ENCODE measurements at places on chromosomes 12 and 14.

- DNase-seq: no peak
Measured at GRCh38 chr12:457676-458075, 2.1 kb upstream of the B4GALNT3 start.

GRCh38 chr12:72578327-72578726, 306.2 kb downstream of the TRHDE start:
- no peak for DNase-seq

DNA sequence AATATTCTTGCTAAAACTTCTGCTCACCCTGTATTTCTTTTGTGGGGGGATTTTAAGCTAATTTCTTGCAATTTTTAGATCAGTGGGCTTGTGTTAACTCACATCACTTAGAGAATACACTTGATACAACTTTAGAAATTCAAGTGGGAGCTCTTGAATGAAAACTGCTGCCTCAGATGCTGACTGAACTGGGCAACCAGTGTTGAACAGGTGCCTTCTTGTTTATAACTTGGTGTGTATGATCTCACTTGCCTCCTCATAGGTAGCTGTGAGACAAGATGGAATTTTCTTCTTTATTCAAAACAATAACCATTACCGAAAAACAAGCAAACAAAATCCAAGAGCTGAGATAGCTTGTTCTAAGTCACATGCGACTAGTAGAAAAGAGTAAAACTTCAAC, 63.5 kb downstream of the FGD4 start:
- DNase-seq: no peak

GRCh38 chr12:52434081-52434733, at the start of gene KRT75:
KRT75 (minus strand) TSS chr12:52434371; CDS start chr12:52434304, 67 bp downstream.
- no peak for DNase-seq

GRCh38 chr14:85129921-85130320, 400.0 kb upstream of the FLRT2 start:
- no peak for DNase-seq

DNA sequence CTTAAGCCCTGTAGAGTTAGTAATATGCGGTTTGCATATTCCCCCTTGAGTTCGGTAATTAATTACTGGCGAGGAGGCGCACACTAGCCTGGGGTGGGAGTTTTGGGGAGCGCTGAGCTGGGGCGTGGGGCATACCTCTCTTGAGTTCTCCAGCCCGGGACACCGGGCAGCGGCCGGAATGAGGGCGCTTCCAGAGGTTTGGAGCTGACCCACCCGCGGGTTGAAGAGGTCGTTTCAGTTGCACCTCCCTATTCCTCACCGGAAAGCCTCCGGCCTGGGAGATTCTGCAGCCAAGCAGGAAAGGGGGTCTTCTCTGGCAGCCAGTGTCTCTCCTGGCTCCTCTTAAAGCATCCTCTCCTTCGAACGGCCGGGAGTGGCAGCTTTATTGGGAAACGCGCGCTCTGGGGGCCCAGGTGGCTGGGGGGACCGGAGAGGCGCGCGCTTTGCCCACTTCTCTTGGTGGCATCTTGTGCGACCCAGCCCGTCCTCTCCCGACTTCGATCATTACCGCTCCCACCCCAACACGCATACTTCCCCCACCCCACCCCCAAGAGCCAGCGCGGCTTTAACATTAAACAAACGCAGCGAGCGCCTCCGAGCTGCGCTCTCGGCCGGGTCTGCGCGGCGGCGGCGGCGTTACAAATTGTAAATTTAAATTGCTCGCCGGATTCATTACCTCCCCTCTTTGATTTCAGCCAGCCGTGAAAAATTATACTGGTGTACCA, 3.9 kb upstream of the LHX5 start:
- DNase-seq: peak; percentile 24

GRCh38 chr14:45227566-45227965, 25.4 kb downstream of the MIS18BP1 start:
- DNase-seq: no peak

GRCh38 chr12:113194971-113195391, 9.5 kb downstream of the RITA1 start:
- DNase-seq: peak; percentile 69

- no peak for DNase-seq
Measured at GRCh38 chr12:95701275-95701674, 89.3 kb downstream of the NTN4 start.

DNA sequence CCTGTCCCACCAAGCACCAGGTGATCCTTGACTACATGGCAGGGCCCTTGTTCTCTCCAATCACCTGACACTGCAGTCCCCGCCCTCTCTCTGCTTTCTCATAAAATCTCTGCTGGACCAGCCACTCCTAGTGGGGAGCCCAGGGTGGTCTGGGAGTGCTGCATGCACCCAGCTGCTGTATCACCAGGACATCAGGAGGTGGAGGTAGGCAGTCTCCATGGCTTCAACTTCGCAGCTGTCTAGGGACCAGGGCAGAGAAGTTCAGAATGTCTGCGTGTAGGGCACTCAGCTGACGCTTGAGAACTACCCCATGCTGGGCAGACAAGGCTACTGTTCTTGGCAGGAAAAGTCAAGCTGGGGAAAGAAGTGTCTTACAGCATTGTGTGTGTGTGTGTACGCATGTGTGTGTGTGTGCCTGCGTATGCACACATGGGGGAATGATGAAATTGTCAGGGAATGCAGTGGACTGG, 2.6 kb downstream of the WSCD2 start:
- DNase-seq: peak; percentile 39

GRCh38 chr12:53227341-53227740, 4.7 kb downstream of the RARG start:
- DNase-seq: no peak

GRCh38 chr14:67926821-67927220, 107.2 kb downstream of the RAD51B start:
- no peak for DNase-seq

DNA sequence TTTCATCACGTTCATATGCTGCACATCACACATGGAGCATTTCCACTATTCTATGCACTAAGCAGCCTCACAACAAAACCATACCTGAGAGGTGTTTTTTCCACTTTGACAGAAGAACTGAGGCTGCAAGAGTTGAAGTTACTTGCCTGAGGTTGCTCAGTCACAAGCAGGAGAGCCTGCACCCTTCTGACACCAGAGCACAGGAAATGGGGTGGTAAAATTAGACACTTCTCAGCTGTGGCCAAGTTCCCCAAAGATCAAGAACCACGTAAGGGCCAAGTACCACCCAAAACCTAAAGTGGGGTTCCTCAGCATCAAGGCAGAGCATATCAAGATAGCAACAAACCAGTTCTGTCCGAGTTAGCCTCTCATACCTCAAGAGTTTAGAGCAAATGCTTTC, 185.8 kb downstream of the CAPZA3 start:
- no peak for DNase-seq

GRCh38 chr12:31961137-31961536, 1.9 kb downstream of the RESF1 start:
- DNase-seq: no peak

DNA sequence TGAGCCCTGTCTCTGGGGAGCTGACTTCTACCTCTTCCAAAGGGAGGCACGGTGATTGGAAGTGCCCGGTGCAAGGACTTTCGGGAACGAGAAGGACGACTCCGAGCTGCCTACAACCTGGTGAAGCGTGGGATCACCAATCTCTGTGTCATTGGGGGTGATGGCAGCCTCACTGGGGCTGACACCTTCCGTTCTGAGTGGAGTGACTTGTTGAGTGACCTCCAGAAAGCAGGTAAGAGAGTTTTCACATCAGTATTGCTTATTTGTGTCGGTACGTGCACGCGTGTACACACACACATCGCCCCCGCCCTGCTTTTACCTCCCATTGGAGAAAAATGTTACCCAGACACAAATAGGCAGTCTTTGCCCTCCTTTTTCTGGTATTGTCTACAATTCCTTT, 13.7 kb downstream of the PFKM start:
- DNase-seq: no peak

DNA sequence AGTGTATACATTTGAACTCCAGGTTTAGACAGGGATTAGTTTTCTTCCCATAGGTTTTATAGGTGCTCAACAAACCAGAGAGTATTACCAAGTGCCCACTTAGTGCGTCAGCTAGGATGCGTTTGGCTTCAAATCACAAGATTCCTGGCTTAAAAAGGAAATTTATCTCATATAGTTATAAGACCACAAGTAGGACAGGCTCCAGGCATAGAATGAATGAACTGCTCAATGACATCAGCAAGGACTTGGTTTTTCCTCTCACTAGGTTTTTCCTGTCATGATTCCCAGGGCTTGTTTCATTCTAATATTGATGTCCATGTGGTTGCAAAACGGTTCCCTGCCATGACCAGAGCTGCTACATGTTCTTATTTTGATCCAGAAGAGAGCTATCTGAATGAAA, 6.1 kb upstream of the IRAK3 start:
- no peak for DNase-seq

DNA sequence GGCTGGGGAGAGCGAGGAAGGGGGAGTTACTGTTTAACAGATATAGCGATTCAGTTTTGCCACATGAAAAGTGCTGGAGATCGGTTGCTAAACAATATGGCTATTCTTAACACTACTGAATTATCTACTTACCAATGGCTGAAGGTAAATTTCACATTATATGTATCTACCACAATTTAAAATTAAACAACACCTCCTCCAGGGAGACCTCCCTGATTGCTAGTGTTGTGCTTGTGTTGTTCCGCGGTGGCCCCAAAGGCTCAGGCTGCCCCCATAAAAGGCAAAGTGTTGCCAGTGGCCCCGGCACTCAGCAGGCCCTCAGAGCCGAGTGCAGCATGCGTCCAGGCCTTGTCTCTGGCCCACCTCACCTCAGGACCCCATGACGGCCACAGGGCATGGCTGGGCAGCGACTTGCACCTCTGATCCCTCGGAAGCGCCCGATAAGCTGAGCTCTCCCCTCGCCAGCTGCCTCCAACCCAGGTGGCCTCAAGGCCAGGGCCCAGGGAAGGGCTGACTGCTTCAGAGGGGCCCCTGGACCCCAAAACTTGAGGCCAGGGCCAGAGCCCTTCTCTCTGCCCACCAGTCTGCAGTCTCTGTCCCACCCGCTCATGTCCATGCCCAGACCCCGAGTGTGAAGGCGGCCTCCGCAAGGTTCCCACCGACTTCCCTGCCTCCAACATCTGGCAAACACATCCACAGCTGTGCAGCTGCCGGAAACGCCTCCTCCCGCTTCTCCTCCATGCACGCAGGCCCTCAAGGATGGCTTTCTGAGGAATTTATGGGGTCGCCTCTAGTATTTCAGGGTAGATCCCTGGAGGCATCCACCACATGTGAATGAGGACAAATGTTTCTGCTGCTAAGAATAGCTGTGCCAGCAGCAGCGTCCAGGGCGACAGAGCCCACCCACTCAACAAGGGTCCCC, 60.0 kb downstream of the NCOR2 start:
- peak; percentile 83 for DNase-seq

DNA sequence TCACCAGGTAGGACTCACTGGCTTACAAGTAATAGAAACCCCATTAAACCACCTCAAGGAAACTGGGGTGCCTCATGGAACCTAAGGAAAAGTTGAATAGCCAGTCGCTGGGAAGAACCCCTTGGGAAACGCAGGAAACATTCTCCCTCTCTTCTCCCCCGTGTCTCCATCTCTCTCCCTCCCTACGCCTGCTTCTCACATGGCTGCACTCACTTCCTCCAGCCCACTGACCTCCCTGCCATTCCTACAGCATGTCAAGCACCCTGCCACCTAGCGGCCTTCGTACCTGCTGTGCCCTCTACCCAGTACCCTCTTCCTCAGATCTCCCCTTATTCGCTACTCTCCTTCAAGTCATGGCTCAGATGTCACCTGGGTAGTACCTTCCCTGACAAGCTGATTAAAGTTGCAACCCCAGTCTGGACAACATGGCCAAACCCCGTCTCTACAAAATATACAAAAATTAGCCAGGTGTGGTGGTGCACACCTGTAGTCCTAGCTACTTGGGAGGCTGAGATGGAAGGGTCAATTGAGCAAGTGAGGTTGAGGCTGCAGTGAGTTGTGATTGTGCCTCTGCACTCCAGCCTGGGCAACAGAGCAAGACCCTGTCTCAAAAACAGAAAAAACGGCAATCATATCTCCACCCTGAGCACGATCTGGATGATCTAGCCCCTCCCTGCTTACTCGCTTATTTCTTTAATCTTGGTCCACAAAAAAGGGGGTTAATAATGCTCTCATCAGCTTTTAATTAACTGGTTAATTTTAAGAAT, 6.4 kb upstream of the DTX1 start:
- DNase-seq: peak; percentile 32

DNA sequence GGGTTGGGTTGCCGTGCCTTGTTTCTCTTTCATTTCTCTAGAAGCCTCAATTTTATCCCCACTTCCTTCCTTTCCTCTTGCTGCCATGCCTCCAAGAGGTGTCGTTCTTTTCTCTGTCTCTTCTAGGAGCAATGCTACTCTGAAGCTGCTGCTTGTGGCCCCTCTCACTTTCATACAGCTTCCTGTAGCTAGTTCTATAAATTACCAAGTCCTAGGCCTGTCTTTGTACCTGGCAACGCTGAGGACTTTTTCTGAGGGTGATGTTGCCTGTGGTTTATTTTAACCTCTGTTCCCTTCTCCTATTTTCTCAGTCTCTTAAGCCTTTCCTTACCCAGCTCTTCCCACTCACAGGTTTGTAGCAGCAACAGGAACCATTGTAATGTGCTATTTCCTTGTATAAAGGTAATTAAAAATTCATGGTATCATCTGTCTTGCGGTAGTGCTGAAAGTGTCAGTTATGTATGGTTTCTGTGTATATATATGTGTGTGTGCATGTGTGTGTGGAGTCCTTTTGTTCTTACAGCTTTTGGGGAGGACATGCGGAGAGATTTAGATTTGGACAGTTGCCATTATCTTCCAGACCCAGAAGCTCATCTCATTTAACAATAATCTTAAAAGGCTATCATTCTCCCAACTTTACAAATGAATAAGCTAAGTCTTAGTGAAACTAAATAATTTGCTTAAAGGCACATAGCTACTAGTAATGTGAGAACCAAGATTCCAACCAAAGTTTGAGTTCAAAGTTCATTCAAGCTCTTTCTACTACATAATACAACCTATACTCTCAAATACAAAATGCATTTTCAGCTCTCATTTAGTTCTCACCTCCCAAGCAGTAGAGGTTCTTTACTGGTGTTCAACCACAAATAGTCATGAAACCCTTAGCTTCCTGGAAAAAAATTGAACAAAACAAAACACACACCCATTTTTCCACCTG, 43.8 kb downstream of the DDHD1 start:
- DNase-seq: no peak

GRCh38 chr12:58764100-58764953, 156.0 kb downstream of the LRIG3 start:
- DNase-seq: peak; percentile 36

All from eye (tissue), 1 donor.